ENCODE measurements at places on chromosomes 12 and 14. TPM values are rescaled to one million over a fixed set of nuclear protein-coding genes. Genes with fewer than 3 reads are reported as not detected.

The HCAR2 gene
- not detected for total RNA-seq

- no peak for DNase-seq
Measured at GRCh38 chr14:76706811-76707210, 54.5 kb upstream of the VASH1 start.

DNA sequence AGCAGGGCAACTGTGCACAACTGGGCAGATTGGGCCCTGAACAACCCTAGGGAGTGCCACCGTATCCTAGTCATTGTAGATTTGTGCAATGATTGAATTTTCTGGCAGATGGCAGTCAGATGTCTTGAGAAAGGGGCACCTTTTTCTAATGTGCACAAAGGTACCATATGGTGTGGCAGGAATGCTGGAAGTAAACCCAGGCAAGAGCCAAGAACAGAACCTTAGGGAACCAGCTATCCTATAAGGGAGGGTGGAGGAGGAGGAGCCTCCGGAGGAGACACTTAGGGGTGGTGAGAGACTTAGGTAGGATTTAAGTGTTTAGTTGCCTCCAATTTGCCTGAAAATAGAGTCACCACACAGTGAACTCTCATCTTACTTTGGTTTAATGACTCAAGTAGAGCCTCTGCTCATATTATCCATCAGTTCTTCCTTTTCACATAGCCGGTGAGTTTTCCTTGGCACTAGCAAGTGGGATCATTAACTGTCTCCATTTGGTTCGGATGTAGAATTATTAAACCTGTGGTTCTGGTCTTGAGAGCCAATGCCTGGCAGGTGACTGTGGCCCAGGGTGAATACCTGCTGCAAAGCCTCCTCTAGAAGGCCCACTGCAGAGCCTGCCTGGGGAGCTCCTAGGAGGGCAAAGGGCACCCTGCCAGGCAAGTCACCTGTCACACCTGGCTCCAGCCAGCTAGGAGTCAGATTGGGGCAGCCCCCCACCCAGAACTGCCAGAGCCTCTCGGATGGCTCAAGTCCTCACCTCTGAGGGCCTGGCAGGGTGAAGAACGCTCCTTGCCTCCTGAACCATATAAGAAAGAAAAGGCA lies 184.4 kb upstream of the HIF1A start:
- no peak for DNase-seq

The SIX6 gene
- total RNA-seq: not detected

The ORAI1 gene
- 27.7 TPM for total RNA-seq

DNA sequence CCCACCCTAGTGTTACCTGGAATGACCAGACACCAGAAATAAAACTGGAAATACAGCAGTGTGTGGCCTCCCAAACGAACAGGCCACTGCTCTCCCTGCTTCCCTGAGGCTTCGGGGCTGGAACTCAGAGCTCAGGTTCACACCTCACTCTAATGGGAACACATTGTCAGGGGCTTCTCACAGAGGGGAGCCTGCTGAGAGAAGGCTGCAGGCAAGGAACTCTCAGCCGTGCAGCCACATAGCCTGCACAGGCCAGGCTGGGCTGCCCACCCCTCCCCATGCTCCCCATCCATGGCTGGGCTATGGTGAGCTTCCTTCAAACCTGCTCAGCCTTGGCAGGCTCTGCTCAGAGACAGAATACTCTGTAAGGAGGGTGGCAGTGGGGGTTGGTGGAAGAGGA lies 302.5 kb downstream of the EMP1 start:
- DNase-seq: no peak

DNA sequence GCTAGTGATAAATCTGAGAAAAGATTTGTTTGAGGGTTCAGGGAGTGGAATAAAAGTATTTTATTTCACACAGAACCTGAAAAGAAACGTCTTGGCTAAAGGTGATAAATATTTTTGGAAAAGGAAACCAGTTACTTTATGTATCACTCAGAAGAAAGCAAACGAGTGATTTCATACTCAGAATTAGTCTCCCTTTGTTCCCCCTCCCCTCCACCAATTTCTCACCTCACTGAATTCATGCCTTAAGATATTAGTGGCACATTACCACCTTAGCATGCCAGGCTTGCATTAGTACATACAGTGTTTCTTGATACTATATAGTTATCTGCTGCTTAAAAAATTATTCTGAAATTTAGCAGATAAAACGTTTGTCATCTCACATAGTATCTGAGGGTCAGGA lies 28.2 kb downstream of the G2E3 start:
- no peak for DNase-seq

DNA sequence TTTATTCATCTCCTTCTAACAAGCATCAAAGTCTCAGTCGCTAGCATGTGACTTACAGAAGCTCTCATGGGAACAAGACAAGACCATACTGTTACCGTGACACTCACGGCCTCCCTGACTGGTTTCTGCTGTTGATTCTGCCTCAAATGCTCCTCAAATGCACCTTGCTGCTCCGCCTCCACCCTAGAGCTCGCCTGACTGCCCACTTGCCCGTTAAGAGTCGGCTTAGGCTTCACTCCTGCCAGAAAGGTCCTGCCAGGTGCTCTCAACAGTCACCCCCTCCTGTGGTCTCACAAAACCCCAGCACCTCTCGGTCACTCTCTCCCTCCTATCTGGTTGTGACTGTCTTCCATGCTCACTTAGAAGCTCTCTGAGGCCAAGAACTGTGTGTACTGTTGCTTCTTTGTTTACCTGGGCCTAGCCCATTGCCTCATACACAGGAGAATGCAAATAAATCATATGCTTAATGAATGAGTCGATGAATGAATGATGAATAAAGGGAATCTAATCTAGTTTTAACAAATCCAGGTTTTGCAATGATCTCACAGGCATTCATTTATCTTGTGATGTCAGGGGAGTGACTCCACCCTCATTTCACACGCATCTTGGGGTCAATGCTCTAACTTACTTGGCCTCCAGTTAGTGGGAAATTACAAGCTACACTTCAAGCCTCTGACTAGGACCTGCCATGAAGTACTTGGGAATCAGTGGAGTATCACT lies 41.3 kb downstream of the SSH1 start:
- DNase-seq: no peak

- no peak for DNase-seq
Measured at GRCh38 chr14:60253649-60254048, 4.6 kb downstream of the PPM1A start.

- DNase-seq: no peak
Measured at GRCh38 chr12:90331262-90331661, 622.6 kb upstream of the ATP2B1 start.

The CEBPE gene
- not detected for total RNA-seq

The ITGB7 gene
- 0.32 TPM for total RNA-seq

DNA sequence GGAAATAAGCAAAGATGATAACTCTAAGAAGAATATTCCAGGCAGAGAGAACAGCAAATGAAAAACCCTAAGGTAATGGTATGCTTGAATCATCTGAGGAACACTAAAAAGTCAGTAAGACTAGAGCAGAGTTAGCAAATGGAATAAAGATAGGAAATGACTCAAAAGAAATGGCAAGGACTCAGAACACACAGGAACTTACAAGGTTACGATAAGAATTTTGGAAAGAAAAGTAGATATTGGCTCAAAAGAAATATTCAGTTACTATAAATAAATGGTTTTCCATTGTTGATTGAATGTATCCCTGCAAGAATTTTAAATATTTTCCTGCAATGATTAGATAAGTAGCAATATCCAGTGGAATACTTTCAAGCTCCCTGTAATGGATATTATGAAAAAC lies 705.8 kb downstream of the C12orf50 start:
- DNase-seq: no peak

- DNase-seq: peak; percentile 5
Measured at GRCh38 chr12:59698600-59698999, 102.8 kb downstream of the SLC16A7 start.

The CCDC198 gene
- total RNA-seq: not detected

- DNase-seq: no peak
Measured at GRCh38 chr14:102095871-102096568, 9.2 kb upstream of the HSP90AA1 start.

DNA sequence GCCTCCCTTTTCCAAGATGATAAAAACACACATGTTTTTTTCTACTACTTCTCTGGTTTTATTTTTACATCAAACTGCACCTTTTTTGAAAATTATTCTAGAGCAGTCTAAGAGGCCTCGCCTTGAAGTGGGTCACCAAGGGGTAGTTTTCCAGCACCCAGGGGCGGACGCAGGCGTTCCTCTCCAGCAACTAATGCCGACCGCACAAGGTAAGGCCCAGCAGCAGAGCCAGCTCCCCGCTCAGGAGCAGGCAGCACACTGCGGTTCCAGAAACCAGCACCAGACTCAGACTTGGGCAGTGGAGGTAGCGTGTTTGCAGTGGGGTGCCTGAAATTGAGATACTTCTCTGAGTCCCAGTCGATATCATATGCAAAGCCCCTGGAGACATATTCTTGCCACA lies 31.6 kb downstream of the EP400 start:
- DNase-seq: no peak

DNA sequence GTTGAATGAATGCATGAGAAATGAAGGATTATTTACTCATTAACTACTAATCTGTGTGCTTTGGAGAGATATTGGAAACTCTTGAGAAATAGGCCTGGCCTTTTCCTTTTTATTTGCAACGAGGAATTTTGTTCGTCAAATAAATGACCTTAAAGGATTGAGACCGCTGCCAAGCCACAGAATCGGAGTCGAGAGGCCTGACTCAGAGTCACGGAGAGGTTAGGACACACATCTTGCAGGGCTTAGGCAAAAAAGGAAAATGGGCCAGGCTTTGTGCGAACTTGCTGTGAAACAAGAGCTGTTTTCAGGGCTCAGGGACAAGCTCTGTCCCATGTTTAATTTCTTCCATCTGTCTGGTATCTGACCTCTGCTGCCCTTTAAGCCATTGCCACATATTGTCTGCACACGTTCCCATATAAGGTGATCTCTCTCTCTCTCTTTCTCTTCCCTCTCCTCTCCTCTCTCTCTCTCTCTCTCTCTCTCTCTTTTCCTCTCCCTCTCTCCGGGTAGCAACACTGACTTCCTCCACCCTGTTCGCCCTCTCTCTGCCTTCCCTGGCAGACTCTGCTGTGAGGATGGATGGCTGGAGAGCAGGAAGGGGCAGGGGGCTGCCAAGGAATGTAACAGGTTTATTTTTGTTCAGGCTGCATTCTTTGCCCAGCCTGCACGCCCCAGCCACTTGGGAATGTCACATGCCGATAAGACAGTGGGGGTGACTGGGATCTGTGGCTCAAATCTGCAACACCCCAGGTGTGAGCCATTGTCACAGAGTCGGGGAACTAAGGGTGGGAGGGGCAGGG lies 14.9 kb upstream of the IFT81 start:
- DNase-seq: peak; percentile 94

The RDH12 gene
- total RNA-seq: not detected

GRCh38 chr14:96888593-96888992 lies 91.4 kb downstream of the VRK1 start:
- no peak for DNase-seq

DNA sequence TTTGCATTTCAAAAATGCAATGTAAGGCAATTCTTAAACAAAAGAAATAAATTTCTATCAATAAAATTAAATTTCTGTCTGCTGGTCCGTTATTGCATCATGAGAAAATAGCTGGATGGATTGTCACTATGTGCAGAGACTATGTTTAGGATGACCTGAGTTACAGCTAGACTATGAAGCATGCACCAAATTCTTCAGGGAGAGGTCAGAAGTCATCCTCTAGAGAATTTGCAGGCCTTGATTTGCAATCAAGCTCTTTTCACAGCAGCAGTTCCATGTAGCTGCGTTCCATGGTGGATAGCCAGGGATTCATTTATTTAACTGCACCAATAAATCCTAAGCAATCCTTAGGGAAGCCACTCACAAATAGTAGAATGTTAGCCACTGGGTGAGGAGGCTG lies 253.7 kb downstream of the MSRB3 start:
- no peak for DNase-seq

GRCh38 chr14:39912192-39913100 lies 480.2 kb upstream of the FBXO33 start:
- no peak for DNase-seq

GRCh38 chr12:56487448-56488040 lies 417 bp downstream of the GLS2 start:
- DNase-seq: peak; percentile 3

GRCh38 chr14:91516663-91517388 lies 6.7 kb upstream of the PPP4R3A start:
- no peak for DNase-seq

The MDP1 gene
- 16.6 TPM for total RNA-seq

- DNase-seq: no peak
Measured at GRCh38 chr14:61587081-61587713, 108.1 kb upstream of the HIF1A start.

GRCh38 chr12:52371716-52372115 lies 4.4 kb upstream of the KRT85 start:
- DNase-seq: no peak
